ENCODE measurements at places on chromosomes 5 and 9.

GRCh38 chr5:141857226-141857625, 21.0 kb downstream of the PCDH1 start:
- no peak for DNase-seq

DNA sequence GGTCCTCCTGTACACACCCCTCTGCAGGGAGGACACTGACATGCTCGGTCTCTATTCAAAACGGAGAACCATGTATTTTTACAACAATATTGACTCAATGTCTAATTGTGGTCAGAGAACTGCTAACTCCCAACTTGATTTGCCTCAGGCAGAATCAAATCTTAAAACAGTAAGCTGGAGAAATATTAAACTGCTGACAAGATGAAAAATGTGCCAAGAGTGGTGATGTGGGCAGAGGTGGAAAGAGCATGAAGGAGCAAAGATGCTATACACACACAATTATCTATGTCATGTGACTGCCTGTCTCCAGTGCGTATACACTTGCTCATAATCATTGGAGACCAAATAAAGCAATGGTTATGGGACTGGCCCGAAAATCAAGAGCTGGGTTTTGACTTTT, 556.1 kb upstream of the ZNF608 start:
- DNase-seq = no peak

DNA sequence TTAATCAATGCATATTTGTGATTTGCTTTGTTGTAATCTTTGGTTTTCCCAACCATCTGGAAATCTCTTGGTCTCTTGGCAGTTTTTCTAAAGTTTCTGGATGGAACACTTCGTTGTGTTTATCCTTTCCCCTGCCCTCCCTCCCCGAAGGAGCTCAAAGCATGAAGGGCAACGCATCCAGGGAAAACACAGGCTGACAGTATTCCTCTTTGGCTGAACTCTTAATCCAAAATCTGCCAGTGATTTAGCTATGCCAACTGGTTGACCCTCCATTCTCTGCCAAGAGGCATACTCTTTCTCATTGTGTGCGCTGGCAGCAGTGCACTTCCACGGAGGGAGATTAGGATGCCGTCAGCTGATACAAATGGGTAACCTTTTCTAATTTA, 20.5 kb downstream of the ZBTB34 start:
- DNase-seq = no peak

DNA sequence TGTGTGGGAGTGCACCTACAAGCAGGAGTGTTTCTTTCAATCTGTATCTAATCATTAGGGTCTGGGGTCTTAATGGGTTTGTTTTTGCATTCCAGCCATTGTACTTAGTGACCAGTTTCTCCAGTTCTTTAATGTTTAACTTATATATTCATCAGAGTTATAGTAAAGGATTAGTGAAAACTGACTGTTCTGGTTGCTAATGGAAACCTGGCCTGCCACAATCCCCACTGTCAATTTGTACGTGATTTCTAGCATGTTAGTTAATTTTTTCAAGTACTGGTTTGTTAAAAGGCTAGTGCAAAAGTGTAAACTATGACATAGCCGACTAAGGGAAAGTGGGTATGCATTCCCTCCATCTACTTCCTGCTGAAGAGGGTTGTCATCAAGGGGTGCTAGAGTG, 276.1 kb downstream of the HTR1A start:
- DNase-seq = no peak
